ENCODE measurements at places on chromosomes 12 and 14.

GRCh38 chr12:109182041-109182839, 65.9 kb downstream of the ACACB start:
- DNase-seq: peak; percentile 25

DNA sequence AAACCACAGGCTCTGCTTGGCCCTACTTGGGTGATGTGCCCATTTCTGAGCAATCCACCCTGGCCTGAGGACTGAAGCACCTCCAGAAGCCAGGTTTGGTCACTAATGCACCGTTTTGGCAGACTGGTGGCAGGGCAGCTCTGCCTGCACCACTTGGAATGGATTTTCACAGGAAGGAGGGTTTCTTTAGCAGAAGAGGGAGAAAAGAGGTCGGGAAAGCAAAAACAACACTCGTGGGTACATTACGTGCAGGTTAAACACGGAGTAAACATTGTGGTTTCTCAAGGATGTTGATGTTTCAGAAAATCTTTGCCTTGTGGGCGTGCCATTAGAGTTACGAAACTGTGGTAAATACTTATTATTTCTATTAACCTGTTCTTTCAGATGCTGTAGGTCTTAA, 70.8 kb downstream of the KCNA5 start:
- no peak for DNase-seq

- no peak for DNase-seq
These were observed 206.9 kb downstream of the TTC7B start for GRCh38 chr14:90609376-90609775.

- DNase-seq: peak; percentile 85
These were observed 6.8 kb upstream of the RASAL1 start for GRCh38 chr12:113142173-113142885.

GRCh38 chr14:90509403-90509802, 112.6 kb downstream of the CALM1 start:
- no peak for DNase-seq

- DNase-seq: no peak
These were observed 336.8 kb upstream of the FKBP4 start for GRCh38 chr12:2457933-2458414.

GRCh38 chr12:93804392-93805179, 127.4 kb downstream of the CRADD start:
- no peak for DNase-seq

- DNase-seq: no peak
These were observed 505.2 kb downstream of the BCL11B start for GRCh38 chr14:98766818-98767217.

- DNase-seq: peak; percentile 95
These were observed at the start of gene NUMB for GRCh38 chr14:73458183-73458976. Gene NUMB (minus strand): TSS chr14:73458546. CDS start chr14:73355751, 102,795 bp downstream.

DNA sequence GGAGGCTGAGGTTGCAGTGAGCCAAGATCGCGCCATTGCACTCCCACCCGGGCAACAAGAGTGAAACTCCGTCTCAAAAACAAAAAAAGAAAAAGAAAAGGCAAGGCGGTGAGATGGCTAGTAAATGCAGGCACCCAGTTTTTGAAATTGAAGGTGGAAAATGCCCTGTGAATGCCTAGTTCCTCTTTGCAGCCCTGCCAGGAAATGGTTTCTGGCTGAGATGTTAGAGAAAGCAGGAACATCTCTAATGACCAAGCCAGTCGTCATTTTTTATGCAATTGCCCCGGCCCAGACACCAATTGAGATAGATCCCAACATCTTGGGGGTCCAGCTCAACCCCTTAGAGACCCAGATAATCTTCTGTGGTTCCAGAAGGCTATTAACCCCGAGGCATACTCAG, 17.0 kb downstream of the SLC8A3 start:
- no peak for DNase-seq

All from C1 segment of cervical spinal cord (tissue), 14 donors.